ENCODE measurements at places on chromosomes 5 and 9.

GRCh38 chr9:125495172-125496119, 211.6 kb downstream of the MAPKAP1 start:
- DNase-seq: no peak

DNA sequence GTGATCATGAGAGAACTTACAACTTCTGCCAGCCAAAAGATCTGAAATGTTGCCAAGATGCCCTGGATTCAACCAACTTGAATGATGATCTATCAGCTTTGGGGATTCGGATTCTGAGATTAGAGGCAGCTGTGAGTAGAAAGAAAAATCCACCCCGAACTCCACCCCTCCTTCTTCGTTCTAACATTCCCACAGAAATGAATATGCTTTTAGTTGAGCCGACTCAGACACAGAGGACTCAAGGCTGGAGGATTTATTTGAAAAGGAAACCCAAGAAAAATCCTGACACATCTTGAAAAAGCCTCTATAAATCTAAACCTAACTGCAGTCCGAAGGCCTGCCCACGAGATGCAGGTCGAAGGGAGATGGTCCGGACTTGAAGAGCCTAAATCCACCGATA, 275.0 kb downstream of the GAS1 start:
- no peak for DNase-seq

DNA sequence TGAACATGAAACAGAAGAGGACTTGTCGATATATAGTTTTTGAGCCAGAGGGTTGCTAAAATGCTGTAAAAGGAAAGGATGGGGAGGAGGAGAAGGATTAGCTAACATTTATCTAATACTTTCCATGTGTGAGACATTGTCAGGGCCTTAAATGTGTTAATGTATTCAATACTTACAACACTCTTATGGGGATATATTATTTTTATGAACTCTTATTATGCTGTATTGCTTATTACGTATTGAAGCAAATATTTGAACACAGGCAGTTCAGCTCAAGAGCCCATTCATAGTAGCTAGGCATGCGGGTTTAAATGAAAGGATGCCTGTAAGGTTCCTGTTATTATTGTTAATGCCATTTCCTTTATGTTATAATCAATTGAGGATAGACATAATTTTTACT, 391.5 kb downstream of the CCDC171 start:
- no peak for DNase-seq

DNA sequence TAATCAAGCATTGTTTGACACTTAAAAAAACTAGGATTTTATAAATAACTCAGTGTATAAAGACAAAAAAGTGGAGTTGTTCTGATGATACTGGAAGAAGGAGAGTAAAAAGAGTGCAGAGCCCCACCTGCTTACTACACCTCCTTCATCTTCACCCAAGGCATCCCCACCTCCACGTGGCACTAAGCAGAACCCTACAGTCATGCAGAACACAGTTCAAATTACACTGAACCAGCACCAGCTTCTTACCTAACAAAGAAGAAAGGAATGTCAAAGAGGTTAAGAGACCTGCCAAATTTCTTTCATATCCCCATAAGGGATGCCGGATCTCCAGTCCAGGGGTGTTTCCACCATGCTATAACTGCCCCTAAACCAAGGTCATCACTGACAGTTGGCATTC, 55.5 kb downstream of the PDE4D start:
- DNase-seq: no peak

- DNase-seq: no peak
These were observed 177.3 kb downstream of the ALDH1A1 start for GRCh38 chr9:72775570-72775969.

GRCh38 chr9:13142776-13143175, 136.7 kb downstream of the MPDZ start:
- DNase-seq: no peak

- no peak for DNase-seq
These were observed 260.7 kb downstream of the NR3C1 start for GRCh38 chr5:143142596-143143435.
